Activated CD8-positive, alpha-beta T cell treated with anti-CD3 and anti-CD28 coated beads, Interleukin-2, amount 10 ng/mL, durations not matched to agents 7 days and 5 days (primary cell): ENCODE measurements at places on chromosomes 3 and 15.

GRCh38 chr3:132062535-132062934 lies 27.7 kb upstream of the CPNE4 start:
- no peak for DNase-seq

GRCh38 chr3:136195258-136196063 lies 674 bp downstream of the MSL2 start:
- DNase-seq = peak; percentile 85

- no peak for DNase-seq
Measured at GRCh38 chr3:98964784-98965183, 63.3 kb upstream of the DCBLD2 start.

- no peak for DNase-seq
Measured at GRCh38 chr3:66479532-66479947, 21.3 kb downstream of the LRIG1 start.

- no peak for DNase-seq
Measured at GRCh38 chr15:34304613-34305012, 33.0 kb downstream of the SLC12A6 start.

DNA sequence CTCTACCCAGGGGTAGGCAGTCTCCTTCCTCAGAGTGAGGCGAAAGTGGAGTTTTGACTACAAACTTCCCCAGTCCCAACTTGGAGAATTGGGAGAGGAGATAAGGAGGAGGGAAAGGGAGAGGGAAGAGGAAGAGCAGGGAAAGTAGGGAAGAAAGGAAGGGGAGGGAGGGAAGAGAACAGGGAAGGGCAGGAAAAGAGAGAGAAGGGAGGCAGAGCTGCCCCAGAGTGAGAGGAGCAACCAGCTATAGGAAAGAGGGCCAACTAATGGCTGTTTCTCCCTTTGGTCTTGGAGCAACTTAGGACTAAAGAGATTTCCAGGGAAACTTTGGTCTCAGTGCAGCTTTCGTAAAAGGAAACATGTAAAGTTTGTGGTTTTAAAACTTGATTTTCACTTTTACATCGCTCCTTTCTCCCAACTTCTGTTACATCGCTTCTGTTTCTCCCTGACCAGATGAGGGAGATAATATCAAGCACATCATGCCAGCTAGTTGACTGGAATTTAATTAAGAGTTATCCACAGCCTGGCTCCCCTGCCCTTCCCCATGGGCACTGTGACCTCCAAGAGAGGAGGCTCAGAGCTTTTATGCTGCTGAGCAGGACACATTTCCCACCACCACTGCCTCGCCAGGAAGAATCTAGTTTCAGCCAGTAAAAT lies 1.4 kb downstream of the CA12 start:
- DNase-seq = no peak

- DNase-seq = no peak
Measured at GRCh38 chr3:106820726-106821362, 556.4 kb upstream of the CCDC54 start.

- no peak for DNase-seq
Measured at GRCh38 chr3:128786434-128787020, 60.5 kb downstream of the RAB7A start.

GRCh38 chr3:190097025-190097424 lies 23.7 kb downstream of the P3H2 start:
- DNase-seq = no peak

DNA sequence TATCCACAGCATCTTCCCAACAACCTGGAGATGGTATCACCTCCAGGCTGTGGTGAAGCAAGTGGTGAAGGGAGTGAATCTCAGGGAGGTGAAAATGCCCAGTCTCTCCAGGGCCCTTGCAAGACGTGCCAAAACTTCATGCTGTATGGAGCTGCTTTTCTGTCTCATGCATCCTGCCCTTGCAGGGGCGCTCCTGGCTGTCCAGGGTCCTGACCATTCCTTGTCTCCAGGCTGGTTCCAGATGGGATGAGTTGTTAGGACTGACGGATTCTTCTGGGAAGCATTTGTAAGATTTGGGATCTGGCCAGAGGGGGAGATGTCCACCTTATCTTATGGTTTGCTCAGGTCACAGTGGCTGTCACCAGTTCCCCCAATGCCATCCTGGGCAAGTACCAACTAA lies 15.8 kb downstream of the TGM4 start:
- DNase-seq = no peak

GRCh38 chr3:100263583-100263982 lies 2.8 kb downstream of the TBC1D23 start:
- no peak for DNase-seq

- DNase-seq = no peak
Measured at GRCh38 chr3:145286937-145287336, 874.0 kb downstream of the PLOD2 start.

- DNase-seq = no peak
Measured at GRCh38 chr3:141686466-141687291, 51.4 kb upstream of the RNF7 start.

- DNase-seq = no peak
Measured at GRCh38 chr15:92603743-92604470, 51.7 kb downstream of the FAM174B start.

DNA sequence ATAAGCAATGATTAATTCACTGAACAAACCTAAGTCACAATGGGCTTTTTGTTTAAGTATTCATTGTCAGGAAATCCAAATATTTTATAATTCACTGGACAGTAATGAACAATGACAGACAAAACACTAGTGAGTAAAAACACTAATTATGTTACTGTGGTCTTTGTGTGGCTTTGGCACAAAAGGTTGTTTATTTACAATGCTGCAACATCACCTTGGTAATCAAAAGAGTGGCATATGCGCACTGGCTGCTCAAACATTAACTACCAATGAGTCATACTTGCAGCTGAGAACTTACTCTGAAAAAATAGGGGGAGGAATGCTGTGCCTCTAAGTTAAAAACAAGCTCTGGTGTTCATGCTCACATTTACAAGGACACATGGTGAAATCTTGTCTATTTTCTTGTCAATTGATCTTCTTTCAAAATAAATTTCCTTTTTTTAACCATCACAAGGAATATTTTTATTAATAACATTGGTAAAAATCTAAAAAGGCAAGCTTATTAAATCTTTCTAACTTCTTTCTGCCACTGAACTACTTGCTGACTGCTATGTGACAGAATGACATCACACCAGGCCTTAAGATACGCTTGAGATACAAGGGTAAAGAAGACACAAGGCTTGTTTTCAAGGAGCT lies 85.2 kb upstream of the PPIB start:
- peak; percentile 39 for DNase-seq

GRCh38 chr3:31624083-31624709 lies 91.5 kb downstream of the STT3B start:
- no peak for DNase-seq

GRCh38 chr3:138034918-138035317 lies 25.0 kb downstream of the CLDN18 start:
- no peak for DNase-seq

DNA sequence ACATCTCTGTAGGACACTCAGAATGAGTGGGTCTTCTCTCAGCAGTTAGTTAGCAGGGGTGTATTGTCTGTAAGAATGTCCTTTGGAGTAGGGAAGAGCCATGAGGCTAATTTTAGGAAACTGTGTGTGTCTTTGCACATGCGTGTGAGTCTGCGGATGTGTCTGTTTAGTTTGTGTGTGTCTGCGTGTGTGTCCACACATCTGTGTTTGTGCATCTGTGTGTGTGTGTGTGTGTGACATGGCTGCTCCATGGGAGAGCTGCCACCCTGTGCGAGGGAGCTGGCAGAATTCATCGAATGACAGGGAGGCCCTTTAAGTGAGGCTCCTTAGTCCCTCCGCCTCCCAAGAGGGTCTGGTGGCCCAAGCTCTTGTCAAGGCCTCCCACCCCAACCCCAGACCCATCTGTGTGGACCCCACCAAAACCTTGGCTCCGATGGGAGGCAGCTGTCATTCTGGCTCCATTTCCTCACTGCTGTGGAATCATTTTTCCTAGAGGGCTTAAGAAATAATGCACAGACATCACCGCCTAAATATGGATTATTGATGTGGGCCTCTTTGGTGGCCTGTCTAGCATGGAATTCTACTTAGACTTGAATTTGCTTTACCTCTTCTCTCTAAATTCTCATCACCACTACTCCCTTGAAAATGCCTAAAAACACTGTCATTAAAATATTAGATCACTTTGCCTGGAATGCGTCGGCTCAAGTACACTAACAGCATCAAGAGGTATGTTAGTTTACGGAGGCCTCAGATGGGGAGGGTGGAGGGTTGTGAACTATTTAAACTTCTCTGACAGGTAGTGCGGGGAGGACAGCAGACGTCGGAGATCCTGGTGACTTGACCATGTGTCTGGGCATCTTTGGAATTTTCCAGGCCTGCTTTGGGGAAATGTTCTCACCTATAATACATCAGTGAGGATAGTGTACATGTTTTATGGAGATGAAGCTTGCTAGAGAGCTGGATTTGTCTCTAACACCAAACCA lies 9.4 kb downstream of the ESYT3 start:
- no peak for DNase-seq

- DNase-seq = no peak
Measured at GRCh38 chr15:95129574-95129973, 898.2 kb downstream of the MCTP2 start.

DNA sequence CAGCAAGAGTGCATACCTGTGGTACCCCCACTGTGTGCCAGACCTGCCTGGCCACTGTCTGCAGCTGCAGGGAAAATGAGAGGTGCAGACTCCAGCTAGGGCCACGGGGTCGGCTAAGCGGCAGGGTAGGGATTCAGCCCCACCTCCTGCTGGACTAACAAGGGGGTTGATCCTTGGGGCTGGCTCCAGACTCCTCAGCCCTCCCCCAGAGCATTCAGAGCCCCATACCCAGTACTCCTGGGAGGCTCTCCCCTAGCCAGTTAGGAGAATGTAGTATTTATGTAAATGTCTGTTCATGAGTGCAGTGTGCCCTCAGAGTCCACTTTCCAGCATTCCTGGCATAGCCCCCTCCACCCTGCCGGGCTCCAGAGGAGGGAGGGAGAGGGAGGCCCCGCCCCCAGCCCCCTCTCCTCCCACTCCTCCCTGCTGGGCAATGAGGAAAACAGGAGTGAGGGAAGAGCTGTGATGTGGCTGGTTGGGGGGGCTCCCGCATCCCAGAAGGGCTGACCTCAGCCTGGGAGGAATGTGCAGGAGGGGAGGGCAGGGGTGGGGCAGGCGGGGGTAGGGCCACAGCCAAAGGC lies 4.5 kb upstream of the SEMA3B start:
- no peak for DNase-seq

GRCh38 chr3:107236655-107237337 lies 140.4 kb upstream of the CCDC54 start:
- DNase-seq = no peak

GRCh38 chr15:47870300-47870955 lies 153.1 kb downstream of the SEMA6D start:
- DNase-seq = no peak

DNA sequence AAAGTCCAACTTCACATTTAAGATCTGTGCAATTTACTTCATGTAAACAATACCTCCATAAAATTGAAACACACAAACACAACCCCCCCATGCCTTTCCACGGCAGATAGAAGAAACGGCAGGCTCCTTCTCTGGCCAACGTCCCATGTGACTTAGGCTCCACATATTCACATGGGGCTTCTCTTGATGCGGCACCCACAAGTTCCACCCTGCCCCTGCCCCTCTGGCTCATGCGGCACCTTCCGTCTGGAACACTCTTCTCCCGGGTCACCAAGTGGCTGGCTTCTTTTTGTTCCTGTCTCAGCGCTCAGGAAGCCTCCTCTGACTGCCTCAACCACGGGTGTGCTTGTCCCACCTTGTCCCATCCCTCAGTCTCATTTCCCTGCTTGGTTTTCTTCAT lies 25.6 kb downstream of the STIMATE start:
- no peak for DNase-seq

- DNase-seq = no peak
Measured at GRCh38 chr15:92268900-92269299, 124.8 kb upstream of the ST8SIA2 start.

- no peak for DNase-seq
Measured at GRCh38 chr3:138824114-138824506, 10.6 kb downstream of the PIK3CB start.

GRCh38 chr3:13937131-13937530 lies 57.3 kb upstream of the WNT7A start:
- DNase-seq = no peak

DNA sequence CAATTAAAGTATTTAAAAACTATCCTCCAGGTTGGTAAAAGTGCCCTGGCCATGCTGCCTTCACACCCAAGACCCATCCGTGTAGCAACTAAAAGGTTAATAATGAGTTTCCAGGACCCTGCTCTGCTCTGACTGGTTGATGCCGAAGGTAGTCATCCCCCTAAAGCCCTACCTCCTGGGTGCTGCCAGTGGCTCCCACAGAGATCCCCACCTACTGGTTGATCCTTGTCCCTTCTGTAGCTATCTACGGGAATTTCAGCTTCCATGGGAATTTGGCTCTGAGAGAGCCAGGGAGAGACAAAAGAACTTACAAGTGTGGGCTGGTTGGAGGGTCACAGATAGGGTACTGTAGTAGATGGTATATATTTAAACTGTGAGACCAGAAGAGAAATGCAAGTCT lies 110.6 kb upstream of the NANOGP8 start:
- no peak for DNase-seq

- no peak for DNase-seq
Measured at GRCh38 chr3:187823746-187824145, 78.5 kb upstream of the BCL6 start.

DNA sequence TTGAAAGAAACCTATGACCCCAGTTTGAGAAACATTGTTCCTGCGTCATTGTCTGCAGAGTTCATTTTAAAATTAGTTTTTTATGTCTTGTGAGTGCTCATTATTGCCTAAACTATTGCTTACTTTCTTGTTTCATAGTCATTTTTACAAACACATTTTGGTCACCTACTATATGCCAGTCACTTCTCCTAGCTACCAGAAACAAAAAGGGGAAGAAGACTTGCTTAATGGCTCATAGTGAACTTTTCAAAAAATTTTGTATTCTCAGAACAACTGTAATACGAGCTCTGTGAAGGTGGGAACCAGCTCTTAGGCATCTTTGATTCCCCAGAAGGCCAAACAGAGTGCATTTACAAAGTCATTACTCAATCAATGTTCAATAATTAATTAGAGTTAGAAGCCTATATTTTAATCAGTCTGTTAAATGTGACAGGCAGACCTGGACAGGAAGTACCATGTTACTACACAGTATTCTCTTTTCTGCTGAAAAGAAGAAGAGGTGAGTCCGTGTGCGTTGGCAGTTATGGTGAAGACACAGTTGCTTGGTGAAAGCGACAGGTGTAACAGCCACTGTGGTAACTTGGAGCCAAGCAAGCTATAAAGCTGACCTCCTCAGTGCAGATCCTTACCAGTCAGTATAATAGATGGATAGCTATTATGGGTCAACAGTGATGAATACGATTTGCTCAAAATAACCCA lies 46.6 kb downstream of the DPPA2 start:
- no peak for DNase-seq

DNA sequence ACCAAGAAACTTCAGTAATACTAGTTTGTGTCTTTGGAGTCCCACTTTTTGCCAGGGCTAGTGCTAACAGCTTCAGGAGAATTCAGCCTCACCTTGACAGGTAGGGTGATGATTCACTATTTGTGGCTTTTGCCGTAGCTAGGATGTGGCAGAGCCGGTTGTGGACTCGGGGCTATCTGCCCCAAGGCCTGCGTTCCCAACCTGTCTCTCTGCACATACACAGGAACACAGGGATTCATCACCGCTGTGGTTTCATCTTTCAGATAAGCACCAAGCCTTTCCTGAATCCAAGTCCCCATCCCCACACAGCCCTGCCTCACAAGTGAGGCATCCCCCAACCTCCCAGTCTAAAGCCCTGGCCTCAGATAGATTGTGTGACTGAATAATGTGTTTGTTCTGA lies 45.2 kb upstream of the POLG start:
- no peak for DNase-seq

- no peak for DNase-seq
Measured at GRCh38 chr3:134145183-134145582, 105.5 kb downstream of the RYK start.
